ENCODE measurements at places on chromosomes 1 and 21. TPM values are rescaled to one million over a fixed set of nuclear protein-coding genes. Genes with fewer than 3 reads are reported as not detected.

DNA sequence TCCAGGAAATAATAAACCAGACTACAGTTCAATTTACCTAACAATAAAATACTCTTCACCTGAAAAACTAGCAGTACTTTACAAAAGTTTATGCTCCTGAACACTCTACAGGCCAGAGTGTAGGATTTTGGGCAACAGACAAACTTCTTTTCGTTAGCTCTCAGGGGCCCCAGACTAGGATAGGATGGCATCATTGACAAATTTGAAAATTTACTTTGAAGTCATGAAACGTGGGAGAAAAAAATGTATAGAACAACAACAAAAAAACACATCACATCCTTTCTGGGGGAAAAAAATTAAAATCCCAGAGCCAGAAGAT lies 1.2 kb downstream of the PTP4A2 start:
- H3K27me3 ChIP-seq = no peaks in the 10 kb centered on the region
- peak overlapping the region; percentile 82 for H3K4me3 ChIP-seq
- no peak for DNase-seq
- H3K27ac ChIP-seq = peak overlapping the region; percentile 99

DNA sequence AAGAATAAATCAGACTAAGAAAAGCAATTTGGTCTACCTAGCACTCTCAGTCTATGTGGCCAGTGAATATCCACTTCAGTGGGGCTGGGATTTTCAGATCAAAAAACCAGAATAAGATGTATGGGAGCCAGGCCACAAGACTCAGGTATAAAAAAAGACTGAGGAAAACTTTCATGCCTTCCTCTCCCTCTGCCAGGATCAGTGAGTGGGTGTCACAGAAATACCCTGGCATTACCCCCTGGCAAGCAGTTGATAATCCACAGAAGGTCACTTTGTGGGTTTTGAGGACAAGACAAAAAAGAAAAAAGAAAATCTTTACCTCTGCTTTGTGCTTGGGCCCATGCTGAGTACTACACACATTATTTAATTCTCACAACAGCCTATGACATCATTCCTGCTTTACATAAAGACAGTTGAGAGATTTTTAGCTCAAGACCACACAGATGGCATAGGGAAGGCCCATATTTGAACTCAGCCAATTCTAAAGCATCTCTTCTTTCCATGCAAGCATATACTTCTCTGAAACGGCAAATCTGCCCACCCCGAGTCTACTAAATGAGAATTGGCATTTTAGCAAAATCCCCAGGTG lies 57.6 kb downstream of the DESI2 start:
- no peaks in the 10 kb centered on the region for H3K4me1 ChIP-seq
- peaks cover 23% of the 10 kb centered on the region for H3K36me3 ChIP-seq
- no peak for DNase-seq
- H3K27ac ChIP-seq = no peak overlapping the region
- H3K4me3 ChIP-seq = no peak overlapping the region
- no peaks in the 10 kb centered on the region for H3K27me3 ChIP-seq

GRCh38 chr1:45477646-45478045 lies 13.3 kb downstream of the TESK2 start:
- H3K4me3 ChIP-seq = no peak overlapping the region
- no peaks in the 10 kb centered on the region for H3K36me3 ChIP-seq
- no peaks in the 10 kb centered on the region for H3K27me3 ChIP-seq
- DNase-seq = no peak
- H3K4me1 ChIP-seq = no peaks in the 10 kb centered on the region

GRCh38 chr21:38725196-38726157 lies 80.3 kb upstream of the ETS2 start:
- no peak overlapping the region for H3K4me3 ChIP-seq
- H3K27ac ChIP-seq = no peak overlapping the region
- H3K4me1 ChIP-seq = no peaks in the 10 kb centered on the region
- H3K27me3 ChIP-seq = no peaks in the 10 kb centered on the region
- no peaks in the 10 kb centered on the region for H3K36me3 ChIP-seq

- no peaks in the 10 kb centered on the region for H3K27me3 ChIP-seq
- no peaks in the 10 kb centered on the region for H3K4me1 ChIP-seq
- peaks cover 98% of the 10 kb centered on the region for H3K36me3 ChIP-seq
- H3K27ac ChIP-seq = peak overlapping the region; percentile 29
- H3K4me3 ChIP-seq = no peak overlapping the region
Measured at GRCh38 chr1:39317910-39318633, 113.6 kb downstream of the MACF1 start.

DNA sequence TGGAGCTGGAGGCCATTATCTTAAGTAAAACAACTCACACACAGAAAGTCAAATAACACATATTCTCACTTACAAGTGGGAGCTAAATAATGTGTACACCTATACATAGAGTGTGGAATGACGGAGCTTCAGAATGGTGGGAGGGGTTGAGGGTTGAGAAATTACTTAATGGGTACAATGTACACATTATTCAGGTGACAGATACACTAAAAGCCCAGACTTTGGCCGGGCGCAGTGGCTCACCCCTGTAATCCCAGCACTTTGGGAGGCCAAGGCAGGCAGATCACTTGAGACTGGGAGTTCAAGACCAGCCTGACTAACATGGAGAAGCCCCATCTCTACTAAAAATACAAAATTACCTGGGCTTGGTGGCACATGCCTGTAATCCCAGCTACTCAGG lies 24.9 kb upstream of the LRIG2 start:
- DNase-seq = peak; percentile 34
- no peaks in the 10 kb centered on the region for H3K36me3 ChIP-seq
- H3K27ac ChIP-seq = no peak overlapping the region
- H3K4me3 ChIP-seq = no peak overlapping the region
- no peaks in the 10 kb centered on the region for H3K27me3 ChIP-seq
- H3K4me1 ChIP-seq = peaks cover 3% of the 10 kb centered on the region

DNA sequence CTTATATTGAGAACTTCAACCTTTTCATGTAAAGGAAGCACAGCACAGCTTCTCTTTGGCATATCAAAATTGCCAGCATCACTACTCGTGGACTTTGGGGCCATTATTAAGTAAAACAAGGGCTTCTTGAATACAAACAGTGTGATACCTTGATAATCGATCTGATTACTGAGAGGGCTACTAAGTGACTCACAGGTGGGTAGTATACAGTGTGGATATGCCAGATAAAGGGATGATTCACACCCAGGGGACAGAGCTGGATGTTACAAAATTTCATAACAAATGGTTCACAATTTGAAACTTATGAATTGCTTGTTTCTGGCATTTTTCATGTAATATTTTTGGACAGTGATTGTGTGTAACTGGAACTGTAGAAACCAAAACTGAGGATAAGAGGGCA lies 15.4 kb downstream of the HDAC1 start:
- H3K4me3 ChIP-seq = no peak overlapping the region
- H3K27ac ChIP-seq = no peak overlapping the region
- no peaks in the 10 kb centered on the region for H3K27me3 ChIP-seq
- DNase-seq = no peak

- no peaks in the 10 kb centered on the region for H3K27me3 ChIP-seq
- H3K4me3 ChIP-seq = no peak overlapping the region
- no peak overlapping the region for H3K27ac ChIP-seq
- no peaks in the 10 kb centered on the region for H3K36me3 ChIP-seq
- no peak for DNase-seq
Measured at GRCh38 chr1:178330153-178330552, 166.6 kb downstream of the CLEC20A start.

DNA sequence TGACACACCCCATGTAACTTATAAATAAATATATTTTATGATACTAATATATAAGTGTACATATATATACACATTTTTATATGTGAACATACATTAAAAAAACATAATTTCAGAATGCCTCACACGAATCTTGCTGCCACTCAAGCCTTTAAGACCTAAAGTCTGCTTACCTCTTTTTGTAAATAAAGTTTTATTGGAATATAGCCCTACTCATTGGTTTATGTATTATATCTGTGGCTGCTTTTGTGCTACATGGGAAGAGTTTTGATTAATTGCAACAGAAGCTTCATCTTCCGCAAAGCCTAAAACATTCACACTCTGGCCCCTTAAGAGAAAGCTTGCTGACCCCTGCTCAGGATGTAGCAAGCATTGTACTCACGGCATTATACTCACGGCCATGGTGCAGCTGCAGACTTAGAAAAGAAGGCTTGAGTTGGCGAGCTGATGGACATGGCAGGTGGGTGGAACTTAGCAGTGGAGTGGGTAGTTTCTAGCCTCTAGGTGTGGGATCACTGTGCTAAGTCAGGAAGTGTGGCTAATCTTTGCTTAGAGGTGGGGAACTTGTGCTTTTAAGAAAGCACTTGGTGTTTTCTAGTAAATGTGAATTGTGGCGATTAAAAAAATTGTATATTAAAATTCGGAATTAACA lies 80.8 kb downstream of the DYRK1A start:
- H3K27ac ChIP-seq = no peak overlapping the region
- no peak for DNase-seq
- H3K4me3 ChIP-seq = no peak overlapping the region
- H3K36me3 ChIP-seq = no peaks in the 10 kb centered on the region

GRCh38 chr1:64471218-64472039 lies 1.5 kb downstream of the CACHD1 start:
- H3K27me3 ChIP-seq = no peaks in the 10 kb centered on the region
- H3K27ac ChIP-seq = peak overlapping the region; percentile 92
- H3K4me1 ChIP-seq = peaks cover 63% of the 10 kb centered on the region
- peak; percentile 79 for DNase-seq
- H3K36me3 ChIP-seq = no peaks in the 10 kb centered on the region
- peak overlapping the region; percentile 85 for H3K4me3 ChIP-seq

DNA sequence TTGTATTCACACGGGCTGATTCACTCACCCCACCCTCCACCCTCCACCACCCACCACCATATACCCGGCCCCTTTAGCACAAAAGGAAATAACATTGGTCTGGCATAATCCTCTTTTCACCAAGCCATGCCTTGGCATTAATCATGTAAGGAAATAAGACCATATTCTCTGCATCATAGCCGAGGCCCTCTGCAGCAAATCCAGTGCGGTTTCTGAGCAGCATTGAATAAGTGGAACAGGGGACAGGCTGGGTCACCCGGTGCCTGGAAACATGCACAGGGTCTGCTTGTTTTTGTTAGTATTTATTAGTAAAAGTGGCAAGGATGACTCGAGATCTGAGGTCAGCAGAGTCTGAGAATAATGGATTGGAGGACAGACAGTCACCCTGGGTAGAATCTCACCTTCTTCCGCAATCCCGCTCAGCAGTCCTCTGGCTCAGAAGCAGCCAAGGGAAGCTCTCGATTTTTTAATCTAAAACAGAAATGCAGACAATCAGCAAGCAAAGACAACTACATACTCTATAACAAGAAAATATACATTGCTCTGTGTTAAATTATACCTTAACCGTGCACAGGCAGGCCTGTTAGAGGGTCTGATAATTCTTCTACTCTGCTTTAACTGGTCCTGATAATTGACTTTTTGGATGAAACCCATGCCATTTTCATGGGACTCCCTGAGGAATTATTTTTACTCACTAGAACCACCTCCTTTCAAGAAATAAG lies 52.4 kb upstream of the CDC42BPA start:
- H3K4me3 ChIP-seq = no peak overlapping the region
- DNase-seq = no peak

DNA sequence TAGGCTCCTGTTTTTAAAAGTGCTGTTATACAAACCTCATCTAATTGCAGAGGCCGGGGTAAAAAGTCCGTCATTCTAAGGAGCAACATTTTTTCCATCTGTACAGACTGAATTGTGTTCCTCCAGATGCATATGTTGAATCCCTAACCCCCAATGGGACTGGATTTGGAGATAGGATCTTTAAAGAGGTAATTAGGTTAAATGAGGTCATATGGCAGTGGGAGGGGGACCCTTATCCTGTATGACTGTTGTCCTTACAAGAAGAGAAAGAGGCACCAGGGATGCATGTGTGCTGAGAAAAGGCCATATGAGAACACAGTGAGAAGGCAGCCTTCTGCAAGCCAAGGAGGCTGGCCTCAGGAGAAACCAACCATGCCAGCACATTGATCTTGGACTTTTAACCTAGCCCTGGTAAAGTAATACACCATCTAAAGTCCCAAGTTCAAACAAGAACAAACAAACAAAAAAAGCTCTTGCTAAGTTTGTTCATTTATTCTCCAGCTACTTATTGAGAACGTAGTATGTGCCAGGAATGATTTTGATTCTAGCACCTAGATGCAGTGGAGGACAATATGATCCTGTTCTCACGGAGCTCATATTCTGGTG lies 352.4 kb downstream of the NTNG1 start:
- H3K27ac ChIP-seq = no peak overlapping the region
- H3K36me3 ChIP-seq = no peaks in the 10 kb centered on the region
- H3K4me3 ChIP-seq = no peak overlapping the region
- DNase-seq = no peak
- H3K27me3 ChIP-seq = no peaks in the 10 kb centered on the region

GRCh38 chr1:85202092-85202863 lies 1.5 kb upstream of the SYDE2 start:
- H3K27ac ChIP-seq = peak overlapping the region; percentile 98
- no peak for DNase-seq
- H3K4me3 ChIP-seq = peak overlapping the region; percentile 98

DNA sequence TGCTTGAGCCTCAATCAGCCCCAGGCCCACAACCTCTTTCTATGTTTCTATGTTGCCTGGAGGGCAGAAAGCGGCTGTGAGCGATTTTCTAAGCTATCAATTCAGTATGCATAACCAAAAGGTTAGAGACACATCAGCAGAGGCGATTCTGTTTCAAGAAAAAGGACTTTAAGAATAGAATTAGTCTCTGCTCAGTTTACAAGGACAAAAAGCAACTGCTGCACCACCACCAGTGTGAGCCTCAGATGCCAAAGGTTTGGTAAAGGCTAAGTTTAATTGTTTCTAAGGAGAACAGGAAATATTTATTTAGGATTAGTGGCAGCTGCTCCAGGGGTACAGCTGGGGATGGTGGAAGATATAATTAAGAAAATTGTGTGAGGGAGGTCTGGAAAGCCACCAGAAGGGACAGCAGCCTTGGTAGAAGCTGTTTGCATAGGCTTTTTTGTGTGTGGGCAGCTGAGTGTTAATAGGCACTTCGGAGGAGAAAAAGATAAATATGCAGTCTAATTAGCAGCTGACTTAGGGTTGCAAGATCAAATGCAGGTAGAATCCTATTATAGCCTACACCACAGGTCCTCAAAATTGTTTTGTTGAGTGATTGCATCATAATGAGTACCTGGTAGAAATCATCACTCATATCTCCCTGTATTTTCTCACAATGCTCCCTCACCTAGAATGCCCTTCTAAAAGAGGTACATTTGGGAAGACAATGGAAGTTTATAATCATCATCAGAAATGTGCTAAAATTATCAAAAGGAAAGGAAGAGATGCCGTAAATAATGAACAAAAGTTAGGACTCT lies 35.8 kb downstream of the ZC3H11B start:
- no peaks in the 10 kb centered on the region for H3K27me3 ChIP-seq
- no peak for DNase-seq
- H3K36me3 ChIP-seq = no peaks in the 10 kb centered on the region
- H3K27ac ChIP-seq = no peak overlapping the region

The PDE4DIP gene
- 71.6 TPM for total RNA-seq

The MIXL1 gene
- not detected for total RNA-seq

The TAGLN2 gene
- 239 TPM for total RNA-seq

The LCE1B gene
- not detected for total RNA-seq

The CD48 gene
- total RNA-seq = 11.9 TPM

The SELL gene
- total RNA-seq = 11.9 TPM

The ACTL8 gene
- not detected for total RNA-seq

The PLXNA2 gene
- 39.7 TPM for total RNA-seq
